NCI-H1092 (cell line): ENCODE measurements at places on chromosomes 16 and 17.

GRCh38 chr17:32940706-32941390 lies 12.9 kb downstream of the TMEM98 start:
- DNase-seq = no peak

DNA sequence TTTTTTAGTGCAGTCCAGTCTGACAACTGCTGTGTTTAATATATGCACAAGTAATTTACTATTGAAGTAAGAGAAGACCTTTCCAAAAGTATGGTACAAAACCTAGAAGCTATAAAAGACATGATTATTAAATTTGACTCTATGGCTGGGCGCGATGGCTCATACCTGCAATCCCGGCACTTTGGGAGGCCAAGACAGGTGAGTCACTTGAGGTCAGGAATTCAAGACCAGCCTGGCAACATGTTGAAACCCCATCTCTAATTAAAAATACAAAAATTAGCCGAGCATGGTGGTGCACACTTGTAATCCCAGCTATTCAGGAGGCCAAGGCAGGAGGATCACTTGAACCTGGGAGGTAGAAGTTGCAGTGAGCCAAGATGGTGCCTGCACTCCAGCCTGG lies 41.4 kb upstream of the VWA3A start:
- no peak for DNase-seq

DNA sequence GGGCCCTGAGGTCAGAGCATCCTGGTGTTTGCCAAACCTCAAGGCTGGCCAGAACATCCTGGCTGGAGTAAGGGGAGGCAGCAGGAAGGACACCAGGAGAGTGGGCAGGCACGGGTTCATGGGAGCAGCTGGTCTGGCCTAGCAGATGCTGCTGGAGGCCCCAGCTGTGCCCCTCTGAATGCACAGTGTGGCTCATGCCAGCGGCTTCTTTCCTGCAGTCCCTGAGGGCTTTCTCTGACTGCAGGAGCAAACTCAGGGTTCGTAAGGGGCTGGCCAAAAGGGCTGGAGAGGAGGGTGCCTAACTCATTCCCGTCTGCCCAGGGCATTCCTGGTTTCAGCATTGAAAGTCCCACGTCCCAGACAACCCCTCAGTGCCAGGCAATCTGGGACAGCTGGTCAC lies 78.7 kb downstream of the ZDHHC7 start:
- DNase-seq = no peak

DNA sequence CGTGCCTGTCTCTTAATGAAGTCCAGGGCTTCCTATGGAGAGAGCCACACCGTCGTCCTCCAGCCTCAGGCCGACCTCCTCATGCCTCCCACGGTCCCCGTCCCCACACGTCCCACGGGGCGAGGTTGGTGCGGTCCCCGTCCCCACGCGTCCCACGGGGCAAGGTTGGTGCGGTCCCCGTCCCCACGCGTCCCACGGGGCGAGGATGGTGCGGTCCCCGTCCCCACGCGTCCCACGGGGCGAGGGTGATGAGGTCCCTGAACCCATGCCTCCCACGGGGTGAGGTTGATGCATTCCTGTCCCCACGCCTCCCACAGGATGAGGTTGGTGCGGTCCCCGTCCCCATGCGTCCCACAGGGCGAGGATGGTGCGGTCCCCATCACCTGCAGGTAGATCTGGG lies 20.9 kb downstream of the GALNS start:
- DNase-seq = no peak

GRCh38 chr16:3748307-3748706 lies 31.0 kb upstream of the TRAP1 start:
- no peak for DNase-seq

- DNase-seq = no peak
Measured at GRCh38 chr16:920051-920681, 50.6 kb downstream of the LMF1 start.

DNA sequence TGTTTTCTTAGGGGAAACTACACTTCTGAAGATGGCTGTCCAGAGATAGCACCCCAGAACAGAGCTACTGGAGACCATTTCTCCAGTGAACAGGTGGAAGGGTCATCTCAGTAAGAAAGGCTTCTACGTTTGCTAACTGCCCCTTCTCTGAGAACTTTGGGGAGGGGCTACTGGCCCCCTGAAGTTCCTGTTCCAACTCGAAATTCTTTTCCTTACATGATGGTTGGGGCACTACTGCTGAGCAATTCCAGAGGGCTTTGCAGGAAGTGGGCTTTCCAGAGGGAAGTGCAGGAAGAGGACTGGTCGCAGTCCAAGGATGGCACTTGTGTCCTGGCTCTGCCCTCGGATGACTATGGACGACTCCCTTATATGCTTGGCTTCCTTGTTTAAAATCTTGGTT lies 31.2 kb downstream of the TOM1L2 start:
- no peak for DNase-seq

DNA sequence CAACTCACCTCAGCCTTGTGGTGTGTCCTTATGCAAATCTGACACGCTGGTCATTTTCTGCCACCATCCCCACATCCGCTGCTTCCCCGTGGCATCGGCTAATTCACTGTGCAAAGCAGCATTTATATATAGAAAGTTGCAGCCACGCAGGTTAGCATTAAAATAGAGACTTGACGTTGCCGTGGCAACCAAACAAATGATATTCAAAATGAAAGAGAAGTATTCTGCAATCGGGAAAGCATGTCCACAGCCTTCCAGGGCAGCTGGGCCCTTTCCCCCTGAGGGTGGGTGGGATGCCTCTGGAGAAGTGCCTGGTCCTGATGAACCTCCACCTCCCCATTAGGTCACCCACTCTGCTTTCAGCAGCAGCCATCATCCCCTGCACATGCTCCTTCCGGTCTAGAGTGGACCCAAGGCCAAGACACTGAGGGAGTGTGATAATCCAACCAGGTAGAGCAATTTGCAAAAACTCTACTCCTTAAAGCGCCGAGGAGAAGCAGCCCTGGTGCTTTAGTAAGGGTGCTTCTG lies 138.7 kb downstream of the GAS7 start:
- DNase-seq = no peak

GRCh38 chr17:51230306-51230705 lies 29.5 kb downstream of the MBTD1 start:
- DNase-seq = no peak

- no peak for DNase-seq
Measured at GRCh38 chr16:1839554-1839953, 12.5 kb downstream of the FAHD1 start.

DNA sequence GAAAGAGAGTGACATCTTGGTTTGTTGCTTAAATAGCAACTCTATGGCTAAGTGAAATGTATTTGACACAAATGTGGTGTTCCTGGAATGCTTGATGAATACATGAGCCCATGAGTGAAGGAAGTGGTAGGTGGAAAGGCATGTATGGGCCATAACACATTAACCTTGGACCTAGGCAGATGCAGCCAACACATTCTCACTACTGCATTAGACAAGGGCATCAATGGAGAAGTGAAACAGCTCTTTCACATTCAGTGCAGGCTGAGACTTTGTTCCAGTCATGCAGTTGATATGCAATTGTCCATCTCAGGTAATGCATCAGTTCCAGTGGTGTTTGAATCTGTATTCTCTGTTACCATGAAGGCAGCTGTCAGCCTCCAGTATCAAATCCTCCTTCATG lies 133.6 kb downstream of the HS3ST3B1 start:
- DNase-seq = no peak

DNA sequence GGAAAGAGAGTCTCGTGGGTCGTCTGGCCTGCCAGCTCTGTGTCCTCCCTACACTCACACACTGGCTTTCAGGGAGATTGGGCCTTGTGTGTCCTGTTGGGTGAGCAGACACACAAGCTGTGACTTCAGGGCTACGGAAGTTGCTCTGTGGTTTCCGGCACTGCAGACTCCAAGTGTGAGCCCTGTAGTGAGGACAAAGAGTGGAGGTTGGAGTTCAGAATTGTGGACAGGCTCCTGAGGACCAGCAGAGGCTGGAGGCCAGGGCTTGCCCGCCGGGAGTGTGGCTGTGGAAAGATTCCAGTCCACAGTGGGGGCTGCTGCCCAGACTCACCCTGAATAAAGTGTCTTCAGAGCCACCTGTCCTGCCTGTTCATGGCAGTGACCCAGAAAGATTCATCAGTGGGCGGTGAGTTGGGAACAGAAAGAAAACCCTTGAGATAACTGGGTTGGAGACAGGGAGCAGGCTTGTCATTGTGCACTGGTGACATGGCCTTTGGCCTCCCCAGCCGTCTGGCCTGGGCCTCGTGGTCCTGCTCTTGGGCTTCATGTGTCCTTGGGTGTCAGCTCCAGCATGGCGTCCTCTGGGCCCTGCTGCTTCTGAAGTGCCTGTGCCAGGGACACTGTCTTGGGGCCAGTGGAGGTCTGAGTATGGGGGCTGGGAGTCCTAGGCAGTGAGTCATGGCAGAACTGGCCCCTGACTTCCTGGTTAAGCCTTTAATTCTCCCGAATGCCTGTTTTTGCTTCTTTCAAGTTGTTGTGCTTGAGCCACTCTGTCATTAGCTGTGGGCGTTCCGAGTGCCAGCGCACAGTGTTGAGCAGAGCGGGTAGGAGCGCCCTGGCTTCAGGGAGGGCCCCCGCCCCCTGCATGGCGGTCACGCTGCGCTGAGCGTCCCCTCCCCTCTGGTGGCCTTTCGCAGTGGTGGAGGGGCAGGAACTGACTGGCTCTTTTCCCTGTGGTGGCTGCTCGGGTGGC lies 19.9 kb upstream of the ZNF750 start:
- DNase-seq = no peak

DNA sequence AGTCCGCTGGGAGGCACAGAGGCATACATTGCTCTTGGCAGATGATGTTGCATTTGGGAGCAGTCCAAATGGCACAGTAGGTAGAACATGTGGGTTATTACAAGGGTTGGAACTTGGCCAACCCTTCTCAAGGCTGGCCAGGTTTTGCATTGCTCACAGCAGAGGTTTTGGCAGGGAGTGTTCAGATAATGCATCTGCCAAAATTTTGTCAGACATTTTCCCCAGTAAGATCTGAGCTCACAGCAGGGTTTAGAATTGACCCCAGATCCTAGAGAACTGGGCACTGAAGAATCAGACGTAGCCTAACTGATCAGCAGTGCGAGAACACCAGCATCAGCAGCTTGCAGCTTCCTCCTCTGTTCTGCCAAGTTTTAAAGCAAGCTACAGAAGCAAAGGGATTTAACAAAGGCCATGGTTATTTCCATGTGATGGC lies 468.8 kb upstream of the KIF2B start:
- peak; percentile 32 for DNase-seq

DNA sequence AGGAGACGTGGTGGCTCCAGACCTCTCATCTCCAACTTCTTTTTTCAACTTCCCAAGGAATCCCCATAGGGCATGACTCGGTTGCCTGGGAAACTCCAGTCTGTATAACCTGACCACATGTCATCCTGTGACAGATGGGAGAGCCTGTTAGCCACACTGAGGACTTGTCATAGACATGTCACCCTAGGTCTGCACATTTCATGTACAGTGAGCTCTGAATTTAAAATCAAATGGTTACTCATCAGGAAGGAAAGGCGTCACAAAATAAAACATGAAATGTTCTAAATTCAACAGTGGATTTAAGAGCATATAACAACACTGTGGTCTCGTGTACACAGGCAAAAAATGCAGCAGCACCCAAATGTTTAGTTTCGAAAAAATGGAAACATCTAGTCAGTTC lies 22.2 kb upstream of the ADAMTS18 start:
- DNase-seq = no peak

DNA sequence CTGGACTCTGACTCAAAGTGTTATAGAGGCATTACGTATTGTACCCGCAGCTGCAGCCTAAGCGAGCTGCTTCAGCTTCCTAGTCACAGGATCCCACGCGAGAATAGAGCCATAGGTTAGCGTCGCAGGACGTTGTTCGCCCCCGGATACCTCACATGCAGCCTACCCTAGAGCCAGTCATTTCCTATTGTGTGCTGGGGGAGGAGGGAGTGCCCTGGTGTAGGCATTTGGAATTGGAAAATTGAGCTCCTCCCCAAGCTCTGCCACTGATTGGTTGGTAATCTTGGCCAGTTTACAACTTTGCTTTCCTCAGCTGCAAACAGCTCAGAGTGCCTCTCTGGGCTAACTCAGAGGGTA lies 530 bp downstream of the NAA60 start:
- no peak for DNase-seq

GRCh38 chr16:71242601-71243000 lies 12.1 kb upstream of the HYDIN start:
- no peak for DNase-seq

DNA sequence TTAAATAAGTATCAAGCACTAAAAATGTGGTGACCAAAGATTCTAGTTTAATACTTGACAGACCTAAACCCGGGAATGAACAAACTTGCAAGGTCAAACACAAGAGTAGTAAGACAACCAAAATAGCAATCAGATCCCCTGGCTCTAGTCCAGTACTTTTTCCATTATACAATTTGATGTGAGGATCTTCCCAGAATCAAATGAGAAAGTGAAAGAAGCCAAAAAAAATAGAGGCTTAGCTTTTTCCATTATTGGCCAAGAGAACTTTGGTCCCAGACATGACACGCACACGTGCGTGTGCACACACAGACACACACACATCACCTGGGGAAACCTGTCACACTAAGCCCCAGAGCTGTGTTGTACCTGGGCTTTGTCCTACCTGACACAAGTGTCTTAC lies 300.6 kb upstream of the CDH5 start:
- no peak for DNase-seq

DNA sequence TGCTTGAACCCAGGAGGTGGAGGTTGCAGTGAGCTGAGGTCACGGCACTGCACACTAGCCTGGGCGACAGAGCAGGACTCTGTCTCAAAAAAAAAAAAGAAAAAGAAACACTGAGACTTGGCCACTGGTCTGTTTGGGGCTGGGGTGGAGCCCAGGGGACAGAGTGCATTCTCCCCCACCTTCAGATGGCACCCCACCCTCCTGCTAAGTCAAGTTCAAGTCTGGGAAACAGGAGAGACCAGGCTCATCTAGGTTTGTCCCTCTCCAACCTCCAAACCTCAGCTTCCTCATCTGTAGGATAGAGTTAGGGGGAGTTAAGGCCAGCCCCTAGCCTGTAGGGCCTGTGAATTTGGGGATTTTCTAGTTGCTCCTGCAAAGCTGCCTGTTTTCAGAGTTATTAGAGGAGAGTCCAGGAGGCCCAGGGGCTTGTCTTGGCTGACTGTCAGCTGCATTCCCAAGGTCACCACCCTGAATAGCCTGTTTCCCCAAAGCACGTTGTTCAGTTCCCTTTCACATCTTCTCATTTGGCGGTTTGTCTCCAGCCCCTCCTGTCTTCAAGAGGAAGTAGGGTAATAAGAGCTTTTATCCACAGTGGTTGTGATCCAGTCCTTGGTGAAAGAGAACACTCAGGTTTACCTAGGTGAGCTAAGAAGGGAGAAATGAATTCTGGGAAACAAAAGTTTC lies 2.2 kb downstream of the MT3 start:
- DNase-seq = no peak

- no peak for DNase-seq
Measured at GRCh38 chr17:50289278-50289677, 15.0 kb downstream of the TMEM92 start.
